ENCODE measurements at places on chromosomes 4 and X. TPM values are rescaled to one million over a fixed set of nuclear protein-coding genes. Genes with fewer than 3 reads are reported as not detected.
A peak's percentile ranks its signal among the peaks of the same experiment; 100 is the strongest.

UGT2B10 gene
- total RNA-seq, result not detected

FATE1 gene
- not detected for total RNA-seq

MAGEA12 gene
- total RNA-seq, result 24.2 TPM

WWC2 gene
- total RNA-seq, result 42.3 TPM

PWWP3B gene
- total RNA-seq, result not detected

RASL11B gene
- not detected for total RNA-seq

CLCN4 gene
- 3.1 TPM for total RNA-seq

ETDB gene
- total RNA-seq, result not detected

EFHC2 gene
- 4.3 TPM for total RNA-seq

CTAG2 gene
- total RNA-seq, result not detected

SPINK2 gene
- total RNA-seq, result not detected

TMEM35A gene
- total RNA-seq, result not detected

CTAG1A gene
- not detected for total RNA-seq

COX7B2 gene
- total RNA-seq, result 12.7 TPM

HS6ST2 gene
- 13.4 TPM for total RNA-seq

DMRTC1 gene
- not detected for total RNA-seq

BST1 gene
- 0.31 TPM for total RNA-seq

DNA sequence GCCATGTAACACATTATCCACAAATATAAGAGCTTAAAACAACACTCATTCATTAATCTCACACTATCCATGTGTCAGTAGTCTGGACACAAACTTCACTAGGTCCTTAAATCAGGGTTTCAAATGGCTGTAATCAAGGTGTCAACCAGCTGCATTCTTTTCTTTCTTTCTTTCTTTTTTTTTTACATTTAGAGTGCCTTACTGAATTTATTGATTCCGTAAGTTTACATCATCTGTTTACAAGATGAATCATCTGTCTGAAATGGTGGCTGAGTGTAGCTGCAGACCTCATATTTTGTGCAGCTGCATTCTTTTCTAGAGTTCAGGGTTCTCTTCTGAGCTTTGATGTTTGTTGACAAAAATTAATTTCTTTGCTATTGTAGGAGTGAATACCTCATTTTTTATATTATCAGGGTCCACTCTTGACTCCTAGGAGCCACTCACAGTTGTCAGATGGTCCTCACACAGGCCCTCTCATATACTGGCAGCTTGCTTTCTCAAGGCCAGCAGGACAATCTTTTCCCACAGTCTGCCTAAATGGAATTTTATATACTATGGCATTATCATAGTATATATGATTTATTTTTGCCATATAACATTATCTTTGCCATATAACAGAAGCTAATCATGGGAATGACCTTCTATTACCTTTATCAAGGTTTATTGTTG lies 37.8 kb downstream of the SPOCK3 start:
- no peak overlapping the region for H3K27ac ChIP-seq
- H3K4me1 ChIP-seq, result peaks cover 7% of the 10 kb centered on the region
- no peaks in the 10 kb centered on the region for H3K27me3 ChIP-seq

GRCh38 chr4:141899541-141899940 lies 263.2 kb downstream of the IL15 start:
- H3K4me1 ChIP-seq, result no peaks in the 10 kb centered on the region
- no peak for DNase-seq
- H3K4me3 ChIP-seq, result no peak overlapping the region
- no peak overlapping the region for H3K27ac ChIP-seq

DNA sequence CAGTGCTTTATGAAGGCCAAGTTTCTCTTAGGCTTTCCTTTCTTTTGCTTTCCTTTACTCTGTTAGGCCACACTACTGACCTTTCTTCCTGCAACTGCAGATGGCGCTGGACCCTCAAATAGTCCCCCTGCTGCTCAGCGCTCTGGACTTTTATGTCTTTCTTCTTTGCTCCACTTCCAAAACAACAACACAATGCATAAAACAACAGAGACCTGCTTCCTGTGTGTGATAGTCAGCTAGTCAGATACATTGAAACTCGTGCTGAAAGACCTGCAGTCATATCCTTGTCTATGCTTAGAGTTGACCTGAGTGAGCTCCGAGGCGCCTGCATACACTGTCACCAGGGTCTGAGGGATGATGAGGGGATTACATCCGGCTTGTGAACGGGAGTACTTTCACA lies 108.9 kb upstream of the TEX13D start:
- H3K27me3 ChIP-seq, result no peaks in the 10 kb centered on the region
- H3K4me3 ChIP-seq, result no peak overlapping the region
- no peaks in the 10 kb centered on the region for H3K4me1 ChIP-seq
- H3K36me3 ChIP-seq, result no peaks in the 10 kb centered on the region

GRCh38 chrX:45822124-45822523 lies 621.4 kb upstream of the DIPK2B start:
- peaks cover 13% of the 10 kb centered on the region for H3K4me1 ChIP-seq
- no peaks in the 10 kb centered on the region for H3K27me3 ChIP-seq
- no peak overlapping the region for H3K4me3 ChIP-seq
- peak overlapping the region; percentile 23 for H3K27ac ChIP-seq

GRCh38 chr4:188941524-188942119 lies 802.4 kb downstream of the TRIML1 start:
- no peaks in the 10 kb centered on the region for H3K36me3 ChIP-seq
- no peaks in the 10 kb centered on the region for H3K4me1 ChIP-seq
- peak overlapping the region; percentile 53 for H3K27ac ChIP-seq
- DNase-seq, result no peak
- no peaks in the 10 kb centered on the region for H3K27me3 ChIP-seq
- H3K4me3 ChIP-seq, result no peak overlapping the region

- H3K4me1 ChIP-seq, result 0 out of 2 replicates have a peak, but pooled peaks cover 11% of the 10 kb centered on the region
- peak; percentile 83 for DNase-seq
- no peaks in the 10 kb centered on the region for H3K36me3 ChIP-seq
These were observed 37.0 kb downstream of the NAT8L start for GRCh38 chr4:2096073-2096609.

GRCh38 chrX:15016051-15016450 lies 142.8 kb downstream of the MOSPD2 start:
- no peaks in the 10 kb centered on the region for H3K36me3 ChIP-seq
- H3K4me1 ChIP-seq, result no peaks in the 10 kb centered on the region
- H3K4me3 ChIP-seq, result no peak overlapping the region
- no peaks in the 10 kb centered on the region for H3K27me3 ChIP-seq

GRCh38 chr4:10625131-10625530 lies 59.4 kb downstream of the CLNK start:
- no peaks in the 10 kb centered on the region for H3K36me3 ChIP-seq
- no peak overlapping the region for H3K4me3 ChIP-seq
- H3K4me1 ChIP-seq, result 0 out of 2 replicates have a peak, but pooled peaks cover 5% of the 10 kb centered on the region

DNA sequence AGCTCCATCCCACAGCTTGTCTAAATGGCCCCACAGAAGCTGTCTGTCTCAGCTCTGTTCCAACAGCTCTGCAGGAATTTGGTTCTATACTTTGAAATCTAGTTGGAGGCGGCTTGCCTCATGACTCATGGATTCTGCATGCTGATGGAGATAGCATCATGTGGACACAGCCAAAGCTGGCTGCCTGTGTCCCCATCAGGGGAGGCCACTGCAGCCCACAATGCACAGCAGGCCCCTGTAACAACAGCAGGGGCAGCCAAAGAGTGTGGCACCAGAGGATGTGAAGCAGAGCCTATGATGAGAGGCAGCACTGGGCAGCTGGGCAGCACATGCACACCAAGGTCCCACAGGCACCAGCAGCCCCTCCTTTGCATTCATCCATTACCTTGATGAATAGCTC lies 67.2 kb downstream of the DCAF12L1 start:
- no peak overlapping the region for H3K27ac ChIP-seq
- H3K4me1 ChIP-seq, result no peaks in the 10 kb centered on the region
- no peaks in the 10 kb centered on the region for H3K36me3 ChIP-seq
- no peaks in the 10 kb centered on the region for H3K27me3 ChIP-seq
- H3K4me3 ChIP-seq, result no peak overlapping the region
- DNase-seq, result no peak

GRCh38 chr4:134174271-134174670 lies 27.3 kb downstream of the PABPC4L start:
- H3K27ac ChIP-seq, result no peak overlapping the region
- DNase-seq, result no peak
- no peaks in the 10 kb centered on the region for H3K4me1 ChIP-seq
- H3K4me3 ChIP-seq, result no peak overlapping the region

DNA sequence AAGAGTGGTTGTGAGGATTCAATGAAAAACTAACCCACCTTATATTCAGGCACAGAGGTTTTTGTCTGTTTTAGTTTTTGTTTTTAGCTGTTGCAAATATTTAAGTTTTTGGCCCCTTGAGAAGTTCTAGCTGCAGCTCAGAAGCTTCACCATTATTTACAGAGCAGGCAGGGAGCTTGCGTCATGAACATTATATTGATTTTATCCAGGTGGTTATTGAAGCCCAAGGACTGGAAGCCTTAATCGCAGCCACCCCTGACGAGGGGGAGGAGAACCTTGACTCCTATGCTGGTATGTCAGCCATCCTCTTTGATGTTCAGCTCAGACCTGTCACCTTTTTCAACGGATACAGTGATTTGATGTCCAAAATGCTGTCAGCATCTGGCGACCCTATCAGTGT lies 38.1 kb downstream of the MTTP start:
- H3K4me1 ChIP-seq, result peaks cover 8% of the 10 kb centered on the region
- H3K4me3 ChIP-seq, result no peak overlapping the region
- DNase-seq, result no peak
- no peak overlapping the region for H3K27ac ChIP-seq

DNA sequence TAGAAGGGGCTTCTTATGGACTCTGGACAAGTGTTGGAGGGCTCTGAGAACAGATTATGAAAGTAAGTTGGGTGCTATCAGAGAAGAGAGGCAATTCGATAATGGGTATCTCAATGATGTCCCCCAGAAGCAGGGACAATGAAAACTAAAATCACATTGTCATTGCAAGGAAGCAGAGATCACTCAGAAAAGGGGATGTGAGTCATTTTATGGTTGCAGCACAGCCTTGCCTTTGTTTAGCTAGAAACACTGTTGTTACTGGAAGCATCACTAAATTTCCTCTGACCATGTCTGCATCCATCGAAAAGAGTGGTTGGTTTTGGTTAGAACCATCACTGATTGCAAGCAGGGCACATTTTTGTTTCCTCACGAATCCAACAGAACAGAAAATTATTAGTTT lies 246.8 kb upstream of the NWD2 start:
- H3K27me3 ChIP-seq, result no peaks in the 10 kb centered on the region
- no peaks in the 10 kb centered on the region for H3K36me3 ChIP-seq
- H3K27ac ChIP-seq, result no peak overlapping the region
- DNase-seq, result no peak

- no peak for DNase-seq
- H3K4me1 ChIP-seq, result no peaks in the 10 kb centered on the region
- H3K36me3 ChIP-seq, result no peaks in the 10 kb centered on the region
- no peaks in the 10 kb centered on the region for H3K27me3 ChIP-seq
- no peak overlapping the region for H3K4me3 ChIP-seq
These were observed 744.2 kb upstream of the GRIA3 start for GRCh38 chrX:122439831-122440230.

- H3K27me3 ChIP-seq, result no peaks in the 10 kb centered on the region
- peak overlapping the region; percentile 39 for H3K27ac ChIP-seq
- peak overlapping the region; percentile 62 for H3K4me3 ChIP-seq
- no peaks in the 10 kb centered on the region for H3K4me1 ChIP-seq
- DNase-seq, result peak; percentile 19
These were observed 663 bp downstream of the CXorf38 start for GRCh38 chrX:40646489-40647306.
